Left cardiac atrium (tissue), 4 donors: ENCODE measurements at places on chromosomes 3 and 15. TPM values are rescaled to one million over a fixed set of nuclear protein-coding genes. Genes with fewer than 3 reads are reported as not detected.

- no peak for DNase-seq
These were observed 7.5 kb downstream of the RFX7 start for GRCh38 chr15:56236197-56236596.

DNA sequence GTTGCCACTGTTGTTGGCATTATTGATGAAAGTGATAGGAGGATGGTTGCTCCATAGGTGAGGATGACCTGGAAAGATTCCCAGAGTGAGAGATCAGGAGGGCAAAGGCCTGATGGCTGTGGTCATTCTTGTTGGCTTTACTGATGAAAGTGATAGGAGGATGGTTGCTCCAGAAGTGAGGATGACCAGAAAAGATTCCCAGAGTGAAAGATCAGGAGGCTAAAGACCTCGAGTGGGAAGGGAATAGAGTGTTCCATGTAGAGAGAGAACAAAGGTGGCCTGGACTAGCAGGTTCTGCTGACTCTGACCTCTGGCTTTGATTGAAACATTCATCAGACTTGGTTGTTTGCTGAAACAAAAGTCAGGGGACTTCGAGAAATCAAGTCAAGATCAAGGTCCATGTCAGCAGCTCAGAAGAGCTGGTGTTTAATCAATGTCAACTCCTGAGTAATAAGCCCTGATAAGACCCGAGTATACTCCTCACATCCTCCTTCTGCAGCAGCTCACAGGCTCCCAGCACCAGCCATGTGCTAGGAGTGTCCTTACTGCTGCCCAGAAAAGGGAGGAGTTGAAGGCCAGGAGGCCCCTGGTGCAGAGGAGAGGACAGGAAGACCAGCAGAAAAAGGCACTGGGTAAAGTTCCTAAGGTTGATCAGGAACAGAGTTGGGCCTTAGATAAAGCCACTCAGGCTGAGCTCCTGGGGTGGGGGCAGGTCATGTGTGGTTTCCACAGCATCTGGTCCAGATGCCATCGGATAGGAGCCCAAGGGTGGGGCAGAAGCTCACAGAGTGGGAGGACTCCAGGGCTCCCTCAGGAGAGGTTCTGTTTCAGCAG lies 19.9 kb downstream of the CYP8B1 start:
- DNase-seq, result no peak

DNA sequence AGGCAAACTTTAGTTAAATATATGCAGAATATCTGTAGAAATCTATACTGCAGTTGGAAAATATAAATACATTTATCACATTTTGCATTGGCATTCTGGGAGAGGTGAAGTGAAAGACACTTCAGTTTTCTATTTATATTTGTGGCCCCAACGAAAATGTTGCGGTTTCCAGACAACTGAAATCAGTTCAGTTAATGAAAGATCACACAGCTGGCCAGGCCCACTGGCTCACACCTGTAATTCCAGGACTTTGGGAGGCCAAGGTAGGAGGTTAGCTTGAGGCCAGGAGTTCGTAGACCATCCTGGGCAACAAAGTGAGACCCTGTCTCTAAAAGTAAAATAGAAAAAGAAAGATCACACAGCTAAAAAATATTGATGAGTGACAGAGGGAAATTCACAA lies 11.9 kb upstream of the CLASP2 start:
- no peak for DNase-seq

- DNase-seq, result no peak
These were observed 32.3 kb upstream of the CCR2 start for GRCh38 chr3:46321461-46322104.

GRCh38 chr3:120828796-120829195 lies 79.2 kb upstream of the STXBP5L start:
- no peak for DNase-seq

GRCh38 chr3:129777806-129778205 lies 115.7 kb downstream of the TMCC1 start:
- DNase-seq, result no peak

DNA sequence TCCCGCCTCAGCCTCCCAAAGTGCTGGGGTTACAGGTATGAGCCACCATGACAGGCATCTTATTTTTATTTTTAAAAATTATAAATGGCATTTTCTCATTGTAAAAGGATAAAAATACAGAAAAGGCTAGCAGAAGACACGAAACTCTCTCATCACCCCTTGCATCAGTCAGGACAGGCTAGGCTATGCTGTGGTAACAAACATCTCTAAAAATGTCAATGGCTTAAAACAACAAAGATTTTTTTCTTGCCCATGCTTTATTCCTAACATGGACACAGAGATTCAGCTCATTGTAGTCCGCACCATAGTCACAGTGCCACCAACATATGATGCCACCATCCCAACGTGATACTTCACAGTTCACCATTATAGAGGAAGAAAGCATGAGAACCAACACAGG lies 34.0 kb upstream of the SEMA4B start:
- no peak for DNase-seq

DNA sequence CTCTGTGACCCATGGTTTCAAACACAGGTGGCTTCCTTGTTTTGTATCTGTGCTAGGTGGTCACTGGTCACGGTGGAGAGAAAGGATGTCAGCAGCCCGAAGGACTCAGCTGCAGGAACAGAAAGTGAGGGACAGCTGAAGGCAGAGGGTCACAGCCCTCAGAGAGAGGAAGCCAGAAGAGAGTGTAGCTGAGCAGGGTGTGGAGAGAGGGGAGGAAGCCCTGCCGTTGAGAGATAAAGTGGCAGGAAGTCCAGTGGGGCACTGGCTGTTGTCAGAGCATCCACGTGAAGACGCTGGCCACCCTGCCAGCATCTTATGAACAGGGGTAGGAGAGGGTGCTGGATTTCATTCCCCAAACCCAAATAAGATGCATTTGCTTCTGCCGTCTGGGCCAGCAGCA lies 36.9 kb downstream of the LIMD1 start:
- no peak for DNase-seq

- no peak for DNase-seq
These were observed 32.9 kb downstream of the SEMA6D start for GRCh38 chr15:47750030-47750739.

DNA sequence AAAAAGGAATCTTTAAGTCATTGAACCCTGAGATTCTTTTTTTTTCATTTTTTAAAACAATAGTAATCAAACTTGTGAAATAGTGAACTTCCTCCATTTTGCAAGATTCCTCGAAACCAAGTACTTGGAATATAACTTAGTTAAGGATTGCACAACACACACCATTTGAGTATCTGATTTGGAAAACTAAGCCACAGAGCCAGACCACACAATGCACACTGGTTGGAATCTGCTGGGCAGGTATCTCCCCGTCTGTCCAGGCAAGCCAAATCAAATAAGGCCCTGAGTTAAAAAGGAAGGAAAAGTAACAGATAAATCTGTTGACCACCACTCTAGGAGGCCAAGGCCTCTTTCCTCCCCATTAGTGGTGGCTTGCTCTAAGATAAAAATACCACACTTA lies 177.5 kb upstream of the ICE2 start:
- DNase-seq, result peak; percentile 24

Gene ACTRT3
- total RNA-seq, result 1.6 TPM

Gene HEG1
- total RNA-seq, result 120 TPM
